ENCODE measurements at places on chromosomes 1 and 21.

DNA sequence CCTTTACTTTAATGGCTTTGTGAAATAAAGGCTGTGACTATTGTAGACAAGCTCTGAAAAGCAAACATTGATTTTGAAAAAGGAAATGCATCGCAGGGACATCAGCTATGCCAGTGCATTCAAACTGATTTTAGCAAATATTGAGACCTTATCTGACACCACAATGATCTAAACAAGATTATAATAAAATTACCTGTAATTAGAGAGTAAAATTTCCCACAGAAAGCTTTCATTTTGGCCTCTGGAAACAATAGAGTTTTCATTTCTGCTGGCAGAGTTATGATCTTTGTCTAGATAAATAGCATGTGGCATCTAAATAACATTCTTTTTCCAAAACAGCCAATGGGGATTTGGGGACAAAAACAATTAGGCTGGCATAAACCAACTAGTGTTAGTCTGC is 650.4 kb upstream of the PRMT6 start:
- DNase-seq = no peak

GRCh38 chr1:39954870-39955546 is at the start of gene MFSD2A:
MFSD2A (plus strand) TSS chr1:39955145; CDS start chr1:39955293, 148 bp downstream.
- DNase-seq = peak; percentile 96

DNA sequence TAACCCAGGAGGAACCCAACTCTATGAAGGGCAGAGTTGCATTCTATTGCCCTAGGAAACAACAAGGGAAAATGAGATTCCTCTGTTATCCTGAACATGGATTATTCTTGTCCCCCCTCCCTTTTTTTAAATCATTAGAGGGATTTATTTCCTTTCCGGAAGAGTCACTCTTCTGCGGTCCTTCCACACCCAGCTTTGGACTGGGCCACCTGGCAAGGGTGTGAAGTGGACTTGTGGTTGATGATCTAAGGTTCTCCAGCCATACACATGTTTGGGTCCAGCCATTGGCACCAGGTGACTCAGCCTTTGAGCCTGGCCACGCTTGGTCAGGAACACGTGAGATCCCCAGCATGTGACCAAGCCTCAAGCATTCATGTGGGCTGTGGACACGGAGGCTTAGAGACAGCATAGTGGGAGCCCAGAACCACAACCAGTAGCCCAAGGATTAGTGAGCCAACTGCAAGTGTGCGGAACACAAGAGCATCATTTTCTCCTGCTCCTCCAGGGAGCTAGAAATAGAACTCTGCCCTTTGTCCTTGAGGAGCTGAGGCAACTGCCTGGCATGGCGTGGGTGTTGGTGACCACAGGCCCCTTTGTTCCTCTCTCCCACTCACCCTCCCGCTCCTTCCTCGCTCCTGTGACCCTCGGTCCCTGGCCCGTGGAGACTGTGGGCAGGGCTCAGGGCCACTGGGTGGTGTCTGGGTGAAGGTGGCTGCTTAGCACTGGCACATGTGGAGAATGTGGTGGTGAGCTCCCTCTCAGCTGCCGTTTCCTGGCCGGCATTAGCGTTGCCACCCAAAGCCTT is 50.1 kb downstream of the NENF start:
- DNase-seq = no peak

DNA sequence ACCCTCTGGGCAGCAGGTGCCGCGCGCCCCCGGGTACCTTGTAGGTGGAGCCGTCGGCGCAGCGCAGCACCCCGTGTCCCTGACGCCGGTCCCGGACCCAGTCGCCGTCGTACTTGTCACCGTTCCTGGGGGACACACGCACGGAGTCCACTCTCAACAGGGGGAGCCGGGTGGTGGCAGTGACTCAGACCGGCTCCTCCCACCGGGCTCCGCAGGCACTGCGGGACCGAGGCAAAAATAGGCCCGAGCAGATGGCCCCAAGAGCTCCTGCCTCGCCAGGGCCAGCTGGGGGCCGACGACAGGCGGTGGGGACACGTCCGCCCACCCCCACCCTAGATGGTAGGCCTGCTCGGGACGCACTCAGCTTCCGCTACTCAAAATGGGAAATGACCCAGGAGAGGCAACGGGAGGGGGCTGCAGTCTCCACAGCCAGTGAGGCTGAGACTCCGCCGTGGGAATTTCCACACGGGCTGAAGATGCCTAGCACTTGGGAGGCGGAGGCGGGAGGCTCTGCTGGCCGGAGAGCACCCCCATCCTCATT is 6.3 kb downstream of the MORN1 start:
- peak; percentile 53 for DNase-seq

GRCh38 chr21:42154237-42155044 is 64.5 kb upstream of the ABCG1 start:
- DNase-seq = peak; percentile 54
